Dorsolateral prefrontal cortex (tissue), 122 donors: ENCODE measurements at places on chromosomes 4 and X. TPM values are rescaled to one million over a fixed set of nuclear protein-coding genes. Genes with fewer than 3 reads are reported as not detected.

Gene FREM3
- total RNA-seq = 2.5 TPM

Gene PRRG1
- total RNA-seq = 35.5 TPM

Gene CENPVL2
- total RNA-seq = 0.36 TPM

Gene CCDC160
- 1.9 TPM for total RNA-seq

Gene AWAT2
- total RNA-seq = not detected

Gene CLDN22
- not detected for total RNA-seq

DNA sequence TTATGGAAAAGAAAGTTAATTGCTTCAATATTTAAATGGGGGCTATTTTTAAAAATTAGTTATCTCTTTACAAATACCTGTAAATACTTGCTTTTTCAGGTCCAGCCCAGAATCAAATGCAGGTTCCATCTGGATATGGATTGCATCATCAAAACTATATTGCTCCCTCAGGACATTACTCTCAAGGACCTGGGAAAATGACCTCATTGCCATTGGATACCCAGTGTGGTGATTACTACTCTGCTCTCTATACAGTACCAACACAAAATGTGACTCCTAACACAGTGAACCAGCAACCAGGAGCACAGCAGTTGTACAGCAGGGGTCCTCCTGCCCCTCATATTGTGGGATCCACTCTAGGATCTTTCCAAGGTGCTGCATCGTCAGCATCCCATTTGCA is 29.2 kb downstream of the SEC24B start:
- no peak for DNase-seq

DNA sequence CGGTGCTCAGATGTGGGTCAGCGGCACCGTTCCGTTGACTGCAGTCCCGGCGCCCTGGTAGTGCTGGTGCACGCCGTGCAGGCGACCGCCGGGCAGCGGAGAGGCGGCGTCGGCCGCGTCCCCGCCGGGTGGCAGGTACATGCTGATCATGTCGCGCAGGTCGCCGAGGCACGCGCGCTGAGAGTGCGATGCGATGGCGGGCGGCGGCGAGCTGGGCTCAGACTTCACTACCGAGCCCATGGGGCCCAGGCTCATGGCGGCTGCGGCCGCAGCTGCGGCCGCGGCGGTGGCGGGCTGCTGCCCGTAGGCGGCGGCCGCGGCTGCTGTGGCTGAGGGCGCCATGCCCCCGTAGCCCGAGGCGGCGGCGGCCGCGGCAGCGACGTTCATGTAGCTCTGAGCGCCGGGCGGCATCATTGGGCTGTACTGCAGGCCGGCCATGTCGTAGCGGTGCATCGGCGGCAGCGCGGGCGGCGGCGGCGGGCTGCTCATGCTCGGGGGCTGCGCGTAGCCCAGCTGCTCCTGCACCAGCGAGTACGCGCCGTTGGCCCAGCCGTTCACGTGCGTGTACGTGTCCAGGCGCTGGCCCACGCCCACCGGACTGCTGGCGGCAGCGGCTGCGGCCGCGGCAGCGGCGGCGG is 1.0 kb downstream of the SOX3 start:
- DNase-seq = no peak

GRCh38 chr4:102420563-102421398 is 75.5 kb upstream of the SLC39A8 start:
- no peak for DNase-seq

GRCh38 chr4:145177511-145177905 is 2.9 kb downstream of the OTUD4 start:
- DNase-seq = no peak

DNA sequence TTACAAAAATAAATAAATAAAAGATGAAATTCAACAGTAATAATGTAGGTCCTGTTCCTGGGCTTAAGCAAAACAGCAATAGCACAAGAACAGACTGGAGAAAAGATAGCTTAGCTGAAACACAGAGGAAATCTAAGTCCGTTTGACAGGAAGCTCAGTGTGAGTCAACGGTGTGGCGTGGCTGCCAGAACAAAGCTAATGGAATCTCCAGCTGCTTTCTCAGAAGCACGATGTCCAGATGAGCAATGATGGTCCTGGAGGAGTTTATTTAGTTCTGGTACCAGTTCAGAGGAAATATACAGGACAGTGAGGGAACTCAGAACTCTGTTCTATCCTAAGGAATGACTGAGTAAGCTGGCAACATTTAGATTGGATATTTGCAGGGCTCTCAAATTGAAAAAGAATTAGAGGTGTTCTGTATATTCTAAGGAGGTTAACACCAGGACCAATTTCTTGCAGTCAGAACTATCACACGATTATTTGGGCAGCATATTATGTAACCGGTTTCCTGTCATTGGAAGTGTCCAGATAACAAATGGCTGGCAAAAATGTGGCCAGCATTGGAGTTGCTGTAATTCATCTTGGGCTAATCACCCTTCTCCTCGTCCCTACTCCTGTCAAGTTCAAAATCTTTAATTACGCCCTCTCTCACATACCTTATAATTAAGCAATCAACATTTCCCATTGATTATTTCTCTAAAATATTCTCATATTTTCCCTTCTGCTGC is 12.7 kb downstream of the GAB3 start:
- no peak for DNase-seq

DNA sequence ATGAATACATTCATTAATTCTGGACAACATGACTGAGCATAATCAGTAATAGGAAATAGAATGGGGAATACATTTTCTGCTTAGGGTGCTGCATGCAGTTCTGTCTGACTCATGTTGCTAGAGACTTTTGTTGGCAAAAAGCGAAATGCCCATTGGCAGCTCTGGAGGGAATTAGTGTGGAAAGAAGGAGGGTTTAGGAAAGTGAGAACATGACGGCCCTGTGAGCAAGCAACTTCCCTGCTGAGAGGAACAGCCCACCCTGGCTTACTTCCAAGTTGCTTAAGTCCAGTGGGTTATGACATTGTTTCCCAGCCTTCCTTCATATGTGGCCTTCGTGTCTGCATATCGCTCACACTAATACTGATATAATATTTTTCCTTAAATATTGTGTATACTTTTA is 13.8 kb downstream of the MAD2L1 start:
- no peak for DNase-seq

DNA sequence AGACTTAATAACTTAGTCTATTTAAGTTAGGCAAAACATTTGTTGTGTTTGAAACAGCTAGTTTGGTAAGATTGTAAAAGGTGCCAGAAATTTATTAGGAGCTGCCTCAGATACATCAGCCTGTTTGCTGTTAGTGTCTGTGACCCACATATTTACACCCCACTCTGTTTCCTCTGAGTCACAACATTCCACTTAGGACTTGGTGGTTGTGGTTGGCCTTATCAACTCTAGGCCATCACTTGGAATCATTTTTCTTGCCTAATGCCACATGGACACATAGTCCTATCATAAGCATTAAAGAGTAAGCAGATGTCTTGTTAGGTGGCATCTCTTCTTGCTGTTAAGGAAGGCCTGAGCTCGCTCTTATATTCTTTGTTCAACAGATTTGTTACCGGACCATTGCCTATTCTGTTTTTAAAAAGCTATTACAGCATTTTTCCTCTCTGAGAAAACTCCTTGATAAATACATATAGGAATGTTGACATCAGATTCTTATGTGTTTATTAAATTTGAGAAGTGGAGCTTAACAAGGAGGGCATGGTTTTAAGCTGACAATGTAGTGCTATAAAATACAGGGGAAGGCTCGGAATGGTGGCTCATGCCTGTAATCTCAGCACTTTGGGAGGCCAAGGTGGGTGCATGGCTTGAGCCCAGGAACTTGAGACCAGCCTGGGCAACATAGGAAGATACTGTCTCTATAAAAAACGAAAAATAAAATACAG is 51.2 kb upstream of the PGRMC2 start:
- DNase-seq = no peak

DNA sequence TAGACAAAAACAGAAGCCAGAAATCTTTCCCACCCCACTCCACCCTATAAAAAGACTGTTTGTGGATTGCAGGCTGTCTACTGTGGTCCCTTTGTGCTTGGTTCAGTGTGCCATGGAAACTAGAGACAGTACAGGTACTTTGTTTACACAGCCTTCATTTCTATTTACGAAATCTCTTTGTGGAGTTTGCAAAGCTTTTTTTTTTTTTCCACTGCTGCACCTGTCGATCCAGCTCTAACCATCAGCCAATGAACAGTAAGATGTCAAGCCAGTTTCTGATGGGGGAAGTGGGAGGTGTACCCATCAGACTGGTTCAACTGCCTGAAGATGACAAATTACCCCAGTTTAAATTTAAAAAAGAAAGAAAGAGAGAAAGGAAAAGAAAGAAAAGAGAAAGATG is 20.2 kb upstream of the LRBA start:
- DNase-seq = no peak

- DNase-seq = no peak
Observed at GRCh38 chrX:101483705-101484104, 1.6 kb upstream of the ARMCX4 start.

DNA sequence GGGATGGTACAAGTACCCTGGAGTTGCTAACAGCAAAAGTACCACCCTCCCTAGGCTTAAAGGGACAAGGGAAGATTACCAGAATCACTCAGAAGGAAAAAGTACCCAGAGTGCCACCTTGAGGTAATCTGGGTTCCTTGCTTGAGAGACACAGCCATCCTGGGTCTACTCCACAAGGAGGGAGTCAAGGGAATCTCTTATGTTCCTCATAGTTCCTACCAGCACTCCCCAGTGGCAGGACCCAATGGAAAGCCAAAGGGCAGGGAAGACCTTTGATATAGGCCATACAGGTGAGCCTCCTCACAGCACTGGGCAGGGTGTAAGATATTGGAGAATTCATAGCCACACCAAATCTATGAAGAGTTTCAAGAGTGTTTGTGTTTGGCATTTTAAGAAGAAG is 5.7 kb downstream of the IL2 start:
- DNase-seq = no peak

- no peak for DNase-seq
Observed at GRCh38 chrX:31130457-31131220, 58.8 kb upstream of the FTHL17 start.

DNA sequence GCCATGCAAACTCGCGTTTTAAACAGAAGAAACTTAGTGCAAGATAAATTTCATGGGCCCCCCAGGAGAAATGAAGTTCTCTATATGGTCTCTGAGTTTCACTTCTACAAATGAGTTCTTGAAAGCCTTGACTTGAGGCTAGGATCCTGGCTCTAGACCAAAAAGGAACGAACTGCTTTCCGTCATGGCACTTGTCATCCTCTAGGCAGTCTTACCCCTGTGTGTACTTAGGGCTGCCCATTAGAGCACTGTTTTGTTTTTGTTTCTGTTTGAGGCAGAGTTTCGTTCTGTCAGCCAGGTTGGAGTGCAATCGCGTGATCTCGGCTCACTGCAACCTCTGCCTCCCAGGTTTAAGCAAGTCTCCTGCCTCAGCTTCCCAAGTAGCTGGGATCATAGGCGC is 29.0 kb downstream of the RNF4 start:
- no peak for DNase-seq

DNA sequence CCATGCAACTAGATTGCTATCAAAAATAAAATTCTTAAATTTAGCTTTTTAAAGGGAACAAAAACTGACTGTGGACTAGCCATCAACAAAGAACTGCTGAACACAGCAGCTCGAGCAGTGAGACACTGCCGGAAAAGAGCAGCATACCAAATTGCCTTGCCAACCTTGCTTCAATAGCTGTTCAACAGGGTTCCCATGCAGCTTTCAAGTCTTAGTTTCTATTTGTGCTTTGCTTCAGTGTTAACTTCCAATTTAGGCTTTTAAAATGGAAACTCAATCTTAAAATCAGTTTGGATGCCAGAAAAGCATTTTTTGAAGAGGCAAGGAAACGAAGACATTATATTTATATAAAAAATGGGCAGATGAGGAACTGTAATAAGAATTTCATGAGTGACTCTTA is 463.4 kb upstream of the MAGEB18 start:
- no peak for DNase-seq

GRCh38 chrX:133645977-133646718 is 230.9 kb upstream of the GPC4 start:
- no peak for DNase-seq

DNA sequence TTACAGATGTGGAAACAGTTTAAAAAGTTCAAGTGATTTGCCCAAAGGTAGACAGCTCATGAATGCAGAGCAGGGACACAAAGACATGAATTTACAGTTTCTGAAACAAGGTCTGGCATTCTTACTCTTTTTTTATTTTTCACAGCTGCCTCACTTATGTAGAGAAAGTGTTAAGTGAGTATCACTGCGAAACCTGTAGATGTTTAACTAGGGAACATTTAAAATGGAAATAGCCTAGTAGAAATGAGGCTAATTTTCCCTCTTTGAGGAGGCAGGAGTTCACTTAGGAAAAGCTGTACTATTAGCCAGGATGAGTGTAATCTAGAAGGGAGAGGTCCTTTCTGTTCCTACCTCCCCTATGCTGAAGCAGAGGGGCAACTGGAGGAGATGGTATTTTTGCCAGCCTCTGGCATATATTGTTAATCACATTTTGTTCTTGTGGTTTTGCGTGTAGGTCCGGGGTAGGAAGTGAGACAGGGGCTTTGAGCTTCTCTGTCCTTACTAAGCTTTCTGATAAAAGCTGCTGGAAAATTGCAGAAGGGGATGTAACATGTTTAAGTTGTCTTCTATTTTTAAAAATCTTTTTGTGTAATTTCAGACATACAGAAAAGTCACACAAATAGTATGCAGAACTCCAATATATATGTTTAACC is 492.8 kb upstream of the NR3C2 start:
- DNase-seq = no peak

DNA sequence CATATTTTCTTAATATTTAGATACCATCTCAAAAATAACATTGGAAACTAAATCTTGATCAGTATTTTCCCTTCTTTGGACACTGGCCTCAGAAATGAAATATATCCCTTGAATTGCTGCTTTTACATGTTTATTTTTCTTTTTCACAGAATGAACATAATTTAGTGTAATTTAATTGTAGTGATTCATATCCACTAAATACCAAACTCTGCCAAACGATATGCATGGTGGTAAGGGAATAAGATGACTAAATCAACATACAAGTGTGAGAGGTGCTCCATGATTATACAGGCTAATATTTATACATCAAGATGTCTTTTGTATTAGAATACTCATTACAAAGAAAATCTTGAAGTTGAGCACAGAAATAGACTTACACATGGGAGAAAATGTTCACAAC is 216.8 kb upstream of the PACRGL start:
- no peak for DNase-seq

GRCh38 chrX:132272826-132273225 is 53.6 kb upstream of the RAP2C start:
- no peak for DNase-seq

DNA sequence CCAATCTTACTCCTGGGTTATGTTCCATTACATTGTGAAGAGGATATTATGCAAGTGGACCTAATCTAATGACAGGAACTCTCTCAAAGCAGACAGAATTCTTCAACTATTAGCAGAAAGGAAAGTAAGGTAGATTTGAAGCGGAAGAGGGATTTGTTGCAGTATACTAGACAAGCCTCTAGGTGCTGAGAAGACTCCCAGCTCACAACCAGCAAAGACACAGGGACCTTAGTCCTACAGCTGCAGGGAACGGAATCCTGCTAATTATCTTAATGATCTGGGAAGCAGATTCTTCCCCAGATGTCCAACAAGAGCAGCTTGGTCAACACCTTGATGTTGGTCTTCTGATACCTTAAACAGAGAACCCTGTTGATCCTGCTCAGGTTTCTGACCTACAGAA is 73.6 kb downstream of the STK32B start:
- DNase-seq = no peak

- DNase-seq = no peak
Observed at GRCh38 chrX:57121816-57122215, 468 bp upstream of the SPIN2B start.
